ENCODE measurements at places on chromosomes 7 and 10. TPM values are rescaled to one million over a fixed set of nuclear protein-coding genes. Genes with fewer than 3 reads are reported as not detected.
A peak's percentile ranks its signal among the peaks of the same experiment; 100 is the strongest.

The ACSL5 gene
- polyA plus RNA-seq, result 48.6 TPM

The MYL10 gene
- polyA plus RNA-seq, result not detected

The SMO gene
- not detected for polyA plus RNA-seq

The SFMBT2 gene
- polyA plus RNA-seq, result 8.1 TPM

The FFAR4 gene
- polyA plus RNA-seq, result not detected

The KIAA1549 gene
- not detected for polyA plus RNA-seq

The GRK5 gene
- polyA plus RNA-seq, result 16.4 TPM

The SPDYE3 gene
- 8.5 TPM for polyA plus RNA-seq

The TMEM213 gene
- not detected for polyA plus RNA-seq

The EGFR gene
- polyA plus RNA-seq, result not detected

GRCh38 chr7:44534501-44534900, 6.6 kb downstream of the NPC1L1 start:
- DNase-seq, result peak; percentile 16

GRCh38 chr10:28587970-28588290, 55.0 kb downstream of the WAC start:
- DNase-seq, result no peak

- no peak for DNase-seq
These were observed 621 bp upstream of the FAM13C start for GRCh38 chr10:59362959-59363381.

GRCh38 chr10:73877533-73878160, 3.3 kb upstream of the CAMK2G start:
- no peak for DNase-seq

- no peak for DNase-seq
These were observed 8.2 kb upstream of the NDST2 start for GRCh38 chr10:73819513-73820093.

GRCh38 chr7:155861480-155861868, 49.2 kb upstream of the SHH start:
- DNase-seq, result no peak

- DNase-seq, result no peak
These were observed 23.9 kb upstream of the CCAR1 start for GRCh38 chr10:68697106-68697505.

- peak; percentile 18 for DNase-seq
These were observed 110.8 kb upstream of the PTN start for GRCh38 chr7:137454246-137454724.

GRCh38 chr10:132412316-132413192, 15.6 kb downstream of the PWWP2B start:
- no peak for DNase-seq

DNA sequence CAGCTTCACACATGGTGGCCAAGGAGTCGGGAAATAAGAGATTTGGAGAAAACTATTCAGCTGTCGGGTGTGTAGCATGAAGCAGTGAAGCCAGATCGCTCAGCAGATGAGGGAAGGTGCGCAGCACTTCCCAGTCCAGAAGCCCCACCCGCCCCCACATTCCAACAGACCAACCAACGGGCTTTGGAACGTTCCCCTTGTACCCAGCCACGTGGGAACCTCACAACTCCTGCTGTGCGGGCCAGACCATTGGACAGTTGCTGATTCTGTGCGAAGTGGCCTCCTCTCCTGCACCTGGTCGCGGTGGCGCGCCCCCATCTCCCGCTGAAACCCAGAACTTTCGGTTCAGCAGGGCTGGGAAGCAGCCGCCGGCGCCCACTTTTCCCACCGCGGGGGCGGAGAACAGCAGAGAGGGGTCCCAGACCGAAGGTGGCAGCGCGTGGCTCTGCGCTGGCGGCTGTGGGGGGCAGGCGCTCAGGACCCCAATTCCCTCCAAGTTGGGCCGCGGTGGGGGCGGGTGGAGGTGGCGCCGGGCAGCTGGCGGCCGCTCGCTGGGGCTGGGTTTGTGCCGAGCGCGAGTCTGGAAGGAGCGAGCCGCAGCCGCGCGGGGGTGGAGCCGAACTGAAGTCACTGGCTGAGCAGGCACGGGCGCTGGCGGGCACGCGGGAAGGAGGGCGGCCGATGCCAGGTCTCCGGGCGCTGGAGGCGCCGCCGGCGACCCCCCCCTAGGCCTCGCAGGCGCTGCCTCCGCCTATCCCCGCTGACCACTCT, 1301.5 kb upstream of the SORCS1 start:
- DNase-seq, result no peak

- DNase-seq, result peak; percentile 28
These were observed 596.6 kb downstream of the SDK1 start for GRCh38 chr7:3897430-3898372.

DNA sequence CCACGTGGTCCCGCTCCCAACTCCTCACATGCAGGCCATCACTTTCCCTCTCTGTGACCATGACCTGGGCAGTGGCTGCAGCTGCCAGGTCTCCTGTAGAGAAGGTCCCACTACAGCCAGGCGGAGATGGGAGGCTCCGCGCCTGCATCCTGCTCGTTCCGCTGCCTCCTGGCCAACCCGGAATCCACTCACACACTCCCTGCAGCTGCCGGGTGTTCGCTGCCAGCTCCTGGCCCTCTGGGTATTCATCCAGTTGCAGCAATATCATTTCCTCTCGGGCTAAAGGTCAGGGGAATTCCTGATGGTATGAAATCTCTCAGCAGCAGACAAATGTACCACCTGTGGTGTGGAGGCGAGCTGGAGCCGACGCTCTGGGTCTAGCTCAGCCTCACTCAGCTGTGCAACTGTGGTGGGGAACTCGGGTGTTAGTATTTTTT, 65.7 kb downstream of the TLL2 start:
- DNase-seq, result no peak

DNA sequence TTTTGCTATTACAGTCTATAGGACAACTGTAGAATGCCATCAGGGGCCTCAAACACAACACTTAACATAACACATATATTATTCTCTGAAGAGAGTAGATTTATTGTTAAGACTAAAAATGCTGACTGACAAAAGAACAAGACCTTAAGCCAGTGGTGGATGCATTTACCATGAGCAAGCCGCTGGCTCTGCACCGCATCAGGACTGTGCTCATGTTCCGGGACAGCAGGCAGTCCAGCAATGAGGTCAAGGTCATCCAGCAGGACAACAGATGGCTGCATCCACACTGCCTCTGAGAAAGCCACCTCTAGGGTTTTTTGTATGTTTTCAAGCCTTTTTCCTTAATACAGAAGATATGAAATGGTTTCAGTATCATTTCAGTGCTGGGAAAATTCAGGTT, 23.8 kb downstream of the PEX1 start:
- DNase-seq, result no peak

GRCh38 chr10:856416-857157, 74.9 kb downstream of the LARP4B start:
- DNase-seq, result no peak

DNA sequence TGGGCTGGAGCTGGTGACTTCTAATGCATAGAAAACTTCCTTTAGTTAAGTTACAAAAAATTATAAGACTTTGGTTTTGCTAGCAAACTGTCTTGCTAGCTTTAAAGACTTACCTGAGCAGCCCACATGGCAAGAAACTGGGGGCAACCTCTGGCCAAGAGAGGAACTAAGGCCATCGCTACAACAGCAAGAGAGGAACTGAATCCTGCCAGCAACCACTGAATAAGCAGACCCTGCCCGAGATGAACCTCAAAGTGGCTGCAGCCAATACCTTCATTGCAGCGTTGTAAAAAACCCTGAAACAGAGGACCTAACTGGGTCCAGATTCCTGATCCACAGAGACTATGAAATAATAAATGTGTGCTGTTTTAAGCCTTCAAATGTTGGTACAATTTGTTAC, 54.6 kb upstream of the STARD3NL start:
- no peak for DNase-seq

GRCh38 chr10:79001082-79001885, 67.5 kb upstream of the ZMIZ1 start:
- DNase-seq, result no peak

DNA sequence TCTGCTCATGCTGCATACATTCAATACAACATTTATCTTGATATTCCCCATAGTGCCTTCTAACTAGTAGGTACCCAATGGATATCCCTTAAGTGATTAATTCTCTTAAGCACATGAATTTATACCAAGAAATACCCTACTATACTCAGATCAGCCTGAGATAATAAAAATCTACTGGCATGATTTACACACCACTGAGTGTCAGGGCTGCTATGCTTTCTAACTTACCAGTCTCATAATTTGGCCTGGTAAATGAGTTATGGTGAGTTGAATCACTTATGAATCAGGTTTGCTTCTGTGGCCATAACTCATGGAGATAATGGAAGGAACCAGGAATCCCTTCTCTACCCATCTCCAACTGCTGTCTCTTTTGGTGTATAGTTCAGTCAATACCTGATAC, 122.8 kb downstream of the THSD7A start:
- DNase-seq, result no peak

DNA sequence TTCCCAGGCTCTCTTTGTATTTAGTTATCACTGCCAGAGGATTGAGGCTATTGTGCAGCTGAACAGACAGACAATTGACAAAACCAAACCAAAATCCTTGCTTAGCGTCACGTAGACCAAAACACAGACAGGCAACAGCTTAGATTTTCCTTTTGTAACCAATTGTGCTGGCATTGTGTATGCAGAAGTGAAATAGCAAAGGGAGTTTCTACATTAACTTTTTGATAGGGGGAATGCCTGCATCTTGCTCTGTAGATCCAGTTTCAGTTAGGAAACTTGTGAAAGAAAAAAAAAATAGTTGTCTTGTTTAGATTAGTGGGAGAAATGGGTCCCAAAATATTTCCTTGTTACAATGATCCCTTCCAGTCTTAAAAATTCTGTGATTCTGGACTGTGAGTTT, 333.8 kb downstream of the BBS9 start:
- no peak for DNase-seq

GRCh38 chr10:115903207-115903606, 369.8 kb downstream of the GFRA1 start:
- no peak for DNase-seq

DNA sequence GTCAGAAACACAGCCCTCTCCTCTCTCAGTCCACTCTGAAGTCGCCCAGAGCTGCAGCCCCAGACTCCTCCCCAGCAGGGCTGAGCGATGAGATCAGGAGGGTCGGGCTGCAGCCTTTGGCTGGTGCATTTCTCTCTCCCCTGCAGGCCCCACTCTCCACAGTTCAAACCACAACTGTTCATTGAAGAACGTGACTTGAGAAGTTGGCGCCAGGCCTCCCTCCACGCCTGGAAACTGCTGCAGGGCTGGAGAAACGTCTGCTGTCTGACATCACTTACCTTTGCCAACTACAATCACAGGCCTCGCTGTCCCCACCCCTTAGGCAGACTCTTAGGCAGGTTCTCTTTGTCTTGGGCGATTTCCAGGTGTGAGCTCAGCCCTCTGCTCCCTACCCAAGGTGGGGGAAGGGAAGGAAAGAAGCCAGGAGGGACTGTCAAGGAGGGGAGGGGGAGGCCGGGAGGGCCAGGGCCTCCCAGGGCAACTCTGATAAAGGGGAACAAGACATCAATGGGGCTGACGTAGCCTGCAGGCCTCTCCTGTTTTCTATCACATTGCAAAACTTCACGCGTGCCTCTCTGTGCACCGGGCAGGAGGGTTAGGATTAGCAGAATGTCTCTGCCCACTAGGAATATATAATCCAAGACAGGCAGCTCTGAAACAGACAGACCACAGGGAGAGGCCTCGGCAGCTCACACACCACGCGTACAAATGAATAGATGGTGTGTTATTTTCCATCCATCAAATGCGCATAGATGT, 32.7 kb downstream of the CALML5 start:
- DNase-seq, result peak; percentile 13

DNA sequence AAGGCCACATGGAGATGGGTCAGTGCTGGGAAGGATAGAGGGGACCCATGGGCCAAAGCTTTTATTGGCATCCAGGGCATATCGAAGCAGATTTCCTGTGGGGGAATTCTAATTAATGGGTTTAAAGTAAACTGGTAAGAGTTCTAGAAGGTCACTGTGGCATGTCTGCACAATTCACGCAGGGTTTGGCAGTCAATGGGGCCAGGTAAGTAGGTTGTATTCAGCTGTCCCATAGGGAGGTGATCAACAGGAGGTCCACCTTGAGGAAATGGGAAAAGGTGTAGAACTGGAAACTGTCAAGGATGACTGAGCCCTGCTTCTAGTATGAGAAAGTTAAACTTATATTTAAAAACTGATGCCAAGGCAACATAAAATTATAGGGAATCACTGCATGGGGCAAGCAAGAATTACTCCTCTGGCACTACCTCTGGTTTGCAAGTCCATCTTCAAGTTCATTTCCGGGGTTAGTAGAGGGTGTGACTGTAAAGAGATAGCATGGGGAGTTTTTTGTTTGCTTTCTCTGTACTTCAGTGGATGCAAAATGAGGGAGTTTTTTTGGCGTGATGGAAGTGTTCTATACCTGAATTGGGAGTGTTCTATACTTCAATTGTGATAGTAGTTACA, 22.5 kb downstream of the TBC1D12 start:
- no peak for DNase-seq

- no peak for DNase-seq
These were observed 635.3 kb downstream of the INHBA start for GRCh38 chr7:41067576-41067975.

- DNase-seq, result no peak
These were observed 448 bp upstream of the PTER start for GRCh38 chr10:16436367-16436757.

DNA sequence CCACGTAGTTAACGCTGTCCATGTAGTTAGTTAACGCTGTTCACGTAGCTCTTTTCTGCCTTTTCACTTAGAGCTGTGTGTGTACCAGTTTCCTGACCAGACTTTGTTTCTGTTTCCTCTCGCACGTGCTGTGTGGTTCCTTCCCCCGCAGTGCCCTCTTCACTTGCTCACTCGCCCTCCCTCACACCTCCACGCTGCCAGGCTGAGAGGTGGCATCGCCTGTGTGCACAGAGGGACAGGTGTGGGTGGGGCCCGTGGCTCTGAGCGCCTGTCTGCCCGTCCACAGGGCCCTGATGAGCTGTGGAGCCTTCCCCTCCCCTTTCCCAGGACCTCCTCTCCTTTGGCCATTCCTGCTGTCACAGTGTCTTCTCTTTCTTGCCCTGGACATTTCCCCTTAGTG, 30.6 kb downstream of the WDR37 start:
- DNase-seq, result no peak

- DNase-seq, result no peak
These were observed 204.9 kb upstream of the SP8 start for GRCh38 chr7:20991544-20991943.

- no peak for DNase-seq
These were observed 94.1 kb downstream of the ZFAND4 start for GRCh38 chr10:45578384-45578971.

DNA sequence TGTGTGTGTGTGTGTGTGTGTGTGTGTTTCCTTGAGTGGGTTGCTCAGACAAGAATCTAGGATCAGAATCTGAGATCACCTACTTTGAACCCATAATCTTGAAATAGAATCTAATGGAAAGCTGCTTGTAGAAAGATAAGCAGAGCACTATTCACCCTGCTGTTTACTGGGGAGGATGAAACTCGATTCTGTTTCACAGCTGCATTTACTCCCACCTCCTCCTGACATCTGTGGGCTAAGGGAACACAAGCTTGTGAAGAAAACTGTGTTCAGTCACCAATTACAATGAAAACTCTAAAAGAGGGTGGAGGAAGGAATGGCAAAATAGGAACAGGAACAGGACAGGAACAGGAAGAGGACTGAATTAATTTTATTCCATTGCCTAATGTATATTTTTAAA, 269.5 kb downstream of the TSPAN12 start:
- DNase-seq, result no peak

Measured in naive thymus-derived CD4-positive, alpha-beta T cell (primary cell).